Fibroblast of skin of right quadriceps (primary cell): ENCODE measurements at places on chromosomes 3 and 15.

GRCh38 chr3:159938714-159939113 lies 49.9 kb upstream of the IL12A start:
- no peak for DNase-seq

DNA sequence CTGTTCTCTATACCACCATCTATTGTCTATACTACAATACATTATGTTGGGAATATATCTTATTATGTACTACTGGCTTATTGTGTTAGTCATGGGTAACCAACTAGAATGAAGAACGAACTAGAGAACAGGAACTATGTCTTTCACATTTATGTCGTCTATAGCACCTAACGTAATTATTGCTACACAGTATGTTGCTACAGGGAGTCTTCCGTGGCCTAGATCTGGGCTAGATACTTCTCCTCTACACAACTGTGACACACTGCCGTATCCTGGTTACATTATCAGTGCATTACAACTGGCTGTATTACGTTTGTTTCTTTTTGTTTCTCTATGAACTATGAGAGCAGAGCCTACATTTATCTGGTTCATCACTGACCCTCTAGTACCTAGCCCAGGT lies 34.0 kb downstream of the SCG5 start:
- no peak for DNase-seq

GRCh38 chr3:151305060-151305774 lies 11.4 kb downstream of the GPR87 start:
- DNase-seq = peak; percentile 99

- no peak for DNase-seq
Observed at GRCh38 chr3:147513785-147514184, 104.6 kb downstream of the ZIC1 start.

- DNase-seq = peak; percentile 90
Observed at GRCh38 chr15:36407647-36408046, 171.8 kb upstream of the CDIN1 start.

DNA sequence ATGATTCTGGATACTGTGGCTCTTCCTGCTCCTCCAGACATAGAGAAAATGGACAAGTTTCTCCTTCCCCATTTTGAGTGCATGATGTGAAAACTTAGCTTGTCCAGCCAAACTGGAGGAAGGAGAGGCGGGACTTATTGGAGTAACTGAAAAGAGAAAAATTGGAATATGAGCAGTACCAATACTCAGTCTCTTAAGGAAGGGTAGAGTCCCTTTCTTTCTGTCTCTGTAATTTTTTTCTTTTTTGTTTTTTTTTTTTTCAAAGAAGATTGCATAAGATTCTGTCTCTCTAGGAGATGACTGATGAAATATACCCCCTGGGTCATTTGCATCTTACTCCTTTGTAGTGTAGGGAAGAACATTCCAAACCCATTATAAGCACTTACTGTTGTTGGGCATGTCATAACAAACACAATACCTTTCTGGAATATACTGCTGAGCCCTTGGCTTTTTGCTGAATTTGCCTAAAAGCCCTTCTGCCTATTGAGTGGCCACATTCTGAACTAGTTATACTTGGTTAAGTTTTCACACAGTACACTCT lies 498.1 kb upstream of the TPRG1 start:
- DNase-seq = peak; percentile 88

GRCh38 chr15:101642361-101642760 lies 9.8 kb downstream of the TM2D3 start:
- no peak for DNase-seq

GRCh38 chr15:70151003-70151402 lies 53.3 kb upstream of the TLE3 start:
- no peak for DNase-seq

- peak; percentile 40 for DNase-seq
Observed at GRCh38 chr3:45628746-45629145, 34.2 kb downstream of the LIMD1 start.

DNA sequence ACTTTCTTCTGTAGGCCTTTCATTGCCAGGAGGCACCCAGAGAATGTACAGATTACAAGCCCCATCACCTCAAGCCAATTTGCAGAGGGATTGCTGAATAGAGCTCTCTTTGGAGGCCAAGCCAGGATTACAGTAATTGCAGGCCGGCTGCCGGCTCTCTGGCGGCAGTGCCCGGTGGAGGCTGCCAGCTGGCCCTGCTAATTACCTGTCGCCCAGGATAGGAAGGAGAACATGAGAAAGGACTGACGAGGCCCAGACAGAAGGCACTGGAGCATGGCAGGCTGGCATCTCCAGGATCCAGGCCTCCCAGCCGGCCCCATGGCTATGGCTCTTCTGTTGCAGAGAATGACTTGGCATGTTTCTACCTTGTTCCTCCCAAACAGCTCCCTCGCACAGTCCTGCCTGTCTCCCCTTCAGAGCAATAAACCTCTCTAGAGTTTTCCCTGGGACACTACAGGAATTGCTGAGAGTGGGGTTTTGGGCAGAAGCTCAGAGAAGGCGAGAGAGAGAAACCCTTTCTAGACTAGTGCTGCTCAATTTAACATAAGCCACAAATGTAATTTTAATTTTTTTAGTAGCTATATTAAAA lies 273.6 kb upstream of the PROK2 start:
- DNase-seq = no peak

DNA sequence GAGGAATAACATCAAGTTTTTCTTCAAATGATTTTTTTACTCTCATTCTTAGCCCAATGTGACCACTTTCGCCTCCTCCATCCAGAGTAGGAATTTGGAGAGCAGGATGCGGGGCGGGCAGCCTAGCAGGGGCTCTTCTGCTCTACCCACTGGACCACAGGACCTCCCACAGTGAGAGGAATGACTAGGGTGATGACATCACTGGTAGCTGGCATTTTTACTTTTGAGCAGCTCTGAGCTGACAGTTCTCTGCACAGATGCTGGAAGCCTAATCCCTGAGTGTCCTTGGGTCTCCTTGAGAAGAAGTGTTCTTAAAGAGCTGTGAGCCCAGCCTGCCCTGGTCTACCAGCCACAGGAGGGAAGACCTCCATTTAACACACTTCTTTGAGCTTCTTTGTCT lies 1.4 kb upstream of the HCN4 start:
- DNase-seq = no peak
